ENCODE measurements at places on chromosomes 16 and 17. TPM values are rescaled to one million over a fixed set of nuclear protein-coding genes. Genes with fewer than 3 reads are reported as not detected.

DNAAF1 gene
- total RNA-seq = 2.2 TPM

TPSG1 gene
- not detected for total RNA-seq

MPV17L gene
- 8.2 TPM for total RNA-seq

CDT1 gene
- total RNA-seq = 19.7 TPM

CCL1 gene
- not detected for total RNA-seq

FAM20A gene
- total RNA-seq = 13.1 TPM

HEATR9 gene
- total RNA-seq = not detected

EVPLL gene
- 1.9 TPM for total RNA-seq

GRB7 gene
- 35.7 TPM for total RNA-seq

CDH5 gene
- total RNA-seq = 67.2 TPM

TPSD1 gene
- not detected for total RNA-seq

LRRC75A gene
- 4.6 TPM for total RNA-seq

RRAD gene
- 21.4 TPM for total RNA-seq

GPRC5B gene
- total RNA-seq = 109 TPM

RAMP2 gene
- 34.9 TPM for total RNA-seq

CLEC3A gene
- total RNA-seq = not detected

CD300E gene
- 1.1 TPM for total RNA-seq

KRT25 gene
- not detected for total RNA-seq

GP2 gene
- 4.3 TPM for total RNA-seq

IRF8 gene
- 17.5 TPM for total RNA-seq

GSPT1 gene
- total RNA-seq = 47.8 TPM

CCL14 gene
- 6.8 TPM for total RNA-seq

VMO1 gene
- 1.9 TPM for total RNA-seq

CACNG4 gene
- 2.1 TPM for total RNA-seq

PPP1R1B gene
- 6.1 TPM for total RNA-seq

ZDHHC1 gene
- 14.5 TPM for total RNA-seq

CCT6B gene
- total RNA-seq = 2.3 TPM

KRTAP4-3 gene
- total RNA-seq = not detected

MYH13 gene
- 0.18 TPM for total RNA-seq

HOXB3 gene
- total RNA-seq = 79.5 TPM

CTF1 gene
- 4.8 TPM for total RNA-seq

PRSS36 gene
- 0.76 TPM for total RNA-seq

CLEC19A gene
- 0.18 TPM for total RNA-seq

TBC1D28 gene
- not detected for total RNA-seq

ADGRG1 gene
- total RNA-seq = 66.2 TPM

TRIM16 gene
- total RNA-seq = 24.6 TPM
